ENCODE measurements at places on chromosomes 13 and 19. TPM values are rescaled to one million over a fixed set of nuclear protein-coding genes. Genes with fewer than 3 reads are reported as not detected.

The GJB6 gene
- total RNA-seq = not detected

The ZNF229 gene
- total RNA-seq = 17.6 TPM

- peaks cover 22% of the 10 kb centered on the region for H3K36me3 ChIP-seq
- H3K27ac ChIP-seq = no peak overlapping the region
- H3K27me3 ChIP-seq = no peaks in the 10 kb centered on the region
- H3K4me1 ChIP-seq = peaks cover 7% of the 10 kb centered on the region
These were observed 31.4 kb downstream of the PPP5C start for GRCh38 chr19:46378268-46378667.

- no peak overlapping the region for H3K4me3 ChIP-seq
- peaks cover 2% of the 10 kb centered on the region for H3K4me1 ChIP-seq
- peaks cover 51% of the 10 kb centered on the region for H3K36me3 ChIP-seq
- H3K27ac ChIP-seq = no peak overlapping the region
These were observed 5.3 kb upstream of the CD79A start for GRCh38 chr19:41871573-41872383.

GRCh38 chr19:47436712-47437401, 17.5 kb upstream of the MEIS3 start:
- H3K4me1 ChIP-seq = no peaks in the 10 kb centered on the region
- no peak overlapping the region for H3K27ac ChIP-seq
- no peaks in the 10 kb centered on the region for H3K36me3 ChIP-seq
- peaks cover 15% of the 10 kb centered on the region for H3K27me3 ChIP-seq

The POU4F1 gene
- not detected for total RNA-seq

DNA sequence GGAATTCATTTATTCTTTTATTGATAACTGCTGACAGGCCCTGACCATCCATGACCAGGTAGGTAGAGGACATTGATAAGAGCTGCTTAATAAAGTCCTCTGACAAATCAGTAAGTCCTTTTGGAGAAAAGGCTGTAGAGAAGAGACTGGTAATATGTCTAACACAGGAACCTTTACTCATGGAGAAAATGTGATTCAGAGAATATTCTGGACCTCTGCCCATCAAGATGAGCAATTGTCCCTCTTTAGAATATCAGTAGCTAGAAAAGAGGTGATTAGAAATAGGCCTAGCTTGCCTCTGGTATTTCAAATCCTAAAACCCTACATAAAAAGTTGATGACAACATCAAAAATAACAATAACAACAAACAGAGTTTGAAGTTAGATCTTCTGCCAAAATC, 642.3 kb downstream of the TBC1D4 start:
- H3K27me3 ChIP-seq = no peaks in the 10 kb centered on the region
- H3K27ac ChIP-seq = no peak overlapping the region
- no peaks in the 10 kb centered on the region for H3K36me3 ChIP-seq
- peak; percentile 13 for DNase-seq
- no peaks in the 10 kb centered on the region for H3K4me1 ChIP-seq
- no peak overlapping the region for H3K4me3 ChIP-seq

The NCAN gene
- not detected for total RNA-seq

The NKPD1 gene
- under 0.01 TPM for total RNA-seq

DNA sequence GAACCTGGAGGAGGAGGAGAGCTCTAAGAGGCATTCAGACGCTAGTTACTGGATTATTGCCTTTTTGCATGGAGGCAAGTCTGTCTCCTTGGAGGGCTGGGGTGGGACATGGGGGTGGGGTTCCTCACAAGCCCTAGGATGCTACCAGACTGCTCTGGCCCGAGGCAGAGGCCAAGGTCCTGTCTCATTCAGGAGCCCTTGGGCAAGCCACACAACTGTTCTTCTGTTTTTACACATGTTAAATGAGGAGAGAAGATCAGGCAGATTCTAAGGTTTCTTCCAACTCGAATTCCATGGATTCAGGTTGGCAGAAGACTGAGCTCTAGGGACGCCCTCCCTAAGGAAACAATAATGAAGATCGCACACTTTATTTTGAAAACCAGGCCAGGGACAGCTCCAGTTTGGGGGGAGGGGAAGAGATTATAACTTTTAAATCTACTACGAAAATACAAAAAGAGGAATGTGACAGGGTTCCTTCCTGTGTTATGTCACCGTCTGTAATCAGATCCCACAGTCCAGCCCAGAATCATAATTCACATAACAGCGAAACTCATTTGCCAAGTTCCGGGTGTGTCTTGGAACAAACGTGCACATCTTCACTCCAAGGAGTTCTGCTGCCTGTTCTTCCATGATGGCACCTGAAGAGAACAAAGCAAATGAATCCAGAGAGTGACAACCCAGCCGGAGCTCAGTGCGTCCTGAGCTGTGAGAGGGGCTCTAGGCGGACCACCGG, 25.2 kb downstream of the IL17D start:
- H3K36me3 ChIP-seq = peaks cover 4% of the 10 kb centered on the region
- H3K27ac ChIP-seq = no peak overlapping the region
- H3K4me3 ChIP-seq = no peak overlapping the region

DNA sequence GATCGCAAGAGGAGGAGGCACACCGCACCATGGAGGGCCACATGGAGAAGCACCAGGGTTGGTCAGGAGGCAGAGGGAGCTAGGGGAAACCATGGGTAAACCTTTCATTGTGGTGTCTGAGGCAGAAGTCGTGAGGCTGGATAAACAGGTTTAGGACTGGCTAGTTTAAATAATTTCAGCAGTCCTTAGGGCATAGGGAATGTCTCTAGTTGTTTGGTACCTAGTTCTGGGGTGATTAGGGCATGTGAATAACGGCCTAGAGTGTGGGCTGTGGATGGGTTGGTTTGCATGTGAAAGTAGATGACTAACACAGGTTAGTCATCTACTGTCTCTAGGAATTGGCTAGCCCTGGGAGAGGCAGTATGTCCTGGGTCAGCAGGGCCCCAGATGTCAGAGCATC, 102.3 kb downstream of the STOML3 start:
- H3K4me3 ChIP-seq = no peak overlapping the region
- H3K4me1 ChIP-seq = no peaks in the 10 kb centered on the region
- H3K36me3 ChIP-seq = no peaks in the 10 kb centered on the region
- no peaks in the 10 kb centered on the region for H3K27me3 ChIP-seq
- H3K27ac ChIP-seq = no peak overlapping the region

- no peaks in the 10 kb centered on the region for H3K27me3 ChIP-seq
- H3K4me3 ChIP-seq = no peak overlapping the region
- no peak for DNase-seq
- no peak overlapping the region for H3K27ac ChIP-seq
These were observed 213.6 kb downstream of the URI1 start for GRCh38 chr19:30155381-30156200.

GRCh38 chr19:16527334-16527935, 14.8 kb downstream of the CHERP start:
- H3K27ac ChIP-seq = no peak overlapping the region
- peaks cover 87% of the 10 kb centered on the region for H3K36me3 ChIP-seq
- no peak for DNase-seq
- no peaks in the 10 kb centered on the region for H3K4me1 ChIP-seq
- no peak overlapping the region for H3K4me3 ChIP-seq
- no peaks in the 10 kb centered on the region for H3K27me3 ChIP-seq

- peaks cover 3% of the 10 kb centered on the region for H3K4me1 ChIP-seq
- peak; percentile 86 for DNase-seq
- H3K27ac ChIP-seq = no peak overlapping the region
- H3K4me3 ChIP-seq = no peak overlapping the region
- no peaks in the 10 kb centered on the region for H3K27me3 ChIP-seq
- no peaks in the 10 kb centered on the region for H3K36me3 ChIP-seq
These were observed 158.2 kb downstream of the NALCN start for GRCh38 chr13:101258071-101258470.

GRCh38 chr13:110664041-110664440, 41.9 kb downstream of the CARS2 start:
- no peaks in the 10 kb centered on the region for H3K4me1 ChIP-seq
- H3K4me3 ChIP-seq = no peak overlapping the region
- no peak for DNase-seq
- peaks cover 58% of the 10 kb centered on the region for H3K36me3 ChIP-seq

The STAP2 gene
- total RNA-seq = 1.3 TPM

DNA sequence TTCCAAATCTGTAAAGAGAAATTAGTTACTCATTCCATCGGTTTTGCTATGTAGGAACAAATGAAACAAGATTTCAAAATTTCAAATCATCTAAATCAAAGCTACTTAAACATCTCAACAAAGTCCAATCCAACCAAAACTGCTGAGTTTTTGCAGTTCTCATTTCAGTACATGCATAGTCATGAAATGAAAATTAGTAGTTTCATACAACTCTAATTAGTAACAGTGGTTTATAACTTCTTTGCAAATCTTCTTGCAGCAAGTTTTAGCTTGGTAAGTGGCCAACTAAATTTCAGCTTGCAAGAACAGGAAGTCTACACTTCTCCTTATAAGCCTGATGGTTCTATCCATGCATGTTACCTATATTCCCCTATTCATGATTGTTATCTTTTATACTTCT, 75.6 kb downstream of the SPRY2 start:
- no peak overlapping the region for H3K4me3 ChIP-seq
- H3K27me3 ChIP-seq = no peaks in the 10 kb centered on the region
- H3K36me3 ChIP-seq = no peaks in the 10 kb centered on the region
- no peaks in the 10 kb centered on the region for H3K4me1 ChIP-seq

DNA sequence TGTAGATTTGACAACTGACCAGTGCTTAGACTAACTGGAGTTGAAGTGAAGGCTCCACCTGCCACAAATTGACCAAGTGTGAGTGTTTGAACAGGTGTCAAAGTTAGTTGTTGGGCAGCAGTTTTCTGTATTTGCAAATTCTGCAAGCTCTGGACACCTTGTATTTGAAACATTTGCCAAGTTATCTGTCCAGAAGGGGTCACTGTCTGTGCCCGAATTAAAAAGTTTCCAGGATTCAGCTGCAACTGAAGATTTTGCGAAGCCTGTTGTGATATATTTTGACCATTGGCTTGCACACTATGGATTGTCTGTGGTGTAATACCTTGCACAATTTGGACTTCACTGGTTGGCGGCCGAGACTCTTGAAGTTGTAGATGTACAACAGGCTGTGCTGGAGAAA, 1690.7 kb downstream of the SLITRK5 start:
- H3K27me3 ChIP-seq = no peaks in the 10 kb centered on the region
- H3K4me1 ChIP-seq = no peaks in the 10 kb centered on the region
- DNase-seq = peak; percentile 0
- H3K36me3 ChIP-seq = no peaks in the 10 kb centered on the region

The ZNF234 gene
- 11.9 TPM for total RNA-seq

GRCh38 chr13:113656003-113656588, 1.9 kb downstream of the ATP4B start:
- peaks cover 3% of the 10 kb centered on the region for H3K27me3 ChIP-seq
- H3K36me3 ChIP-seq = no peaks in the 10 kb centered on the region
- no peak overlapping the region for H3K27ac ChIP-seq
- no peak overlapping the region for H3K4me3 ChIP-seq
